ENCODE measurements at places on chromosomes 1 and 21.

GRCh38 chr21:44294391-44295162, 5.3 kb upstream of the PFKL start:
- no peak for DNase-seq

DNA sequence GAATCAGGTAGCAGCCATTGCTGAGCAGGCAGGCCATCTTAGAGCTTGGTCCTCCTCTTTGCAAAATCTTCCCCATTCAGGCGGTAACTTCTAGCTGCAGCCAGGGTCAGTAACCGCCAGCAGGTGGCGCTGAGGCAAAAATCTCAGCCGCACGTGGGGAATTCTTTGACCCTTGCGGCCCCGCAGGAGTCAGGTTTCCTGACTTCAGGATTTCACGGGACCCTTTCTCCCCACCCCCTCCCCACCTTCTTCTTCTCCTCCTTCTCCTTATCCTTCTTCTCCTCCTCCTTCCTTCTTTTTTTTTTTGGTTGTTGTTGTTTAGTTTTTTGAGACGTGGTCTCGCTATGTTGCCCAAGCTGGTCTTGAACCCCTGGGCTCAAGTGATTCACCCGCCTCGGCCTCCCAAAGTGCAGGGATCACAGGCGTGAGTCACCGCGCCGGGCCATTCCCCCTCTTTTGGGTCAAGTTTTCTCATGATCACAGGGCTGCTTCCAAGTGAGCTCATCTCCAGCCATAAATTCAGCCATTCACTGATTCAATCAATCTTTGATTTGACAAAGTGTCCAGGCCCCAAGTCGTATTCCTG, 33.4 kb upstream of the TENT5B start:
- DNase-seq: peak; percentile 33

DNA sequence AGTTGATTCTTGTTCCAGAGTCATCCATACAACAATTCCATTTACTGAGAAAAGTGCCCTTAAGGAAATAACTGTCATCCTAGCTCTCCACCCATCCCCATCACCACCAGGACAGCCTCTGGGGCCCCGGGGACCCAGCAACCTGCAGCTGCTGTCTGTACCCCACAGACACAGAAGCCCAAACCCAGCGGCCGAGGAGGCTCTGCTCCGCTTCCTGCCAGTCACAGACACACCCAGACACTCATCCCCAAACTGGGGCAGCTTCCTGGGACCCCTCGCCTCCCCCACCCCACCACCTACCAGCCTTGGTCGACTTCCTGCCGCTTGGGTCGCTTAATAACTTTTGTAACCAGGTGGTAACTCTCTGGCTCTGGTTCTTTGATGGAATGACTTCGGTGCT, 121.6 kb upstream of the SLC25A33 start:
- DNase-seq: no peak

- no peak for DNase-seq
Measured at GRCh38 chr1:74681001-74681400, 7.4 kb upstream of the ERICH3 start.

DNA sequence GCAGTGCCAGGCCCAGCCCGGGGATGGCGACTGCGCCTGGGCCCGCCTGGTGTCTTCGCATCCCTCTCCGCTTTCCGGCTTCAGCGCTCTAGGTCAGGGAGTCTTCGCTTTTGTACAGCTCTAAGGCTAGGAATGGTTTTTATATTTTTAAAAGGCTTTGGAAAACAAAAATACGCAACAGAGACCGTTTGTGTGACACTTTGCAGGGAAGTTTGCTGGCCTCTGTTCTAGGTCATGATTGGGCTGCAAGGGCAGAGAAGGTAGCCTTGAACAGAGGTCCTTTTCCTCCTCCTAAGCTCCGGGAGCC, 719 bp downstream of the SOD1 start:
- no peak for DNase-seq

- DNase-seq: no peak
Measured at GRCh38 chr1:92194511-92194910, 23.2 kb upstream of the C1orf146 start.

- DNase-seq: no peak
Measured at GRCh38 chr1:171984262-171984661, 143.0 kb downstream of the DNM3 start.

Measured in stimulated activated CD4-positive, alpha-beta T cell treated with anti-CD3 and anti-CD28 coated beads, Interleukin-15, amount 100 ng/mL, for 1 hour (primary cell).